ENCODE measurements at places on chromosomes 2 and 18.

DNA sequence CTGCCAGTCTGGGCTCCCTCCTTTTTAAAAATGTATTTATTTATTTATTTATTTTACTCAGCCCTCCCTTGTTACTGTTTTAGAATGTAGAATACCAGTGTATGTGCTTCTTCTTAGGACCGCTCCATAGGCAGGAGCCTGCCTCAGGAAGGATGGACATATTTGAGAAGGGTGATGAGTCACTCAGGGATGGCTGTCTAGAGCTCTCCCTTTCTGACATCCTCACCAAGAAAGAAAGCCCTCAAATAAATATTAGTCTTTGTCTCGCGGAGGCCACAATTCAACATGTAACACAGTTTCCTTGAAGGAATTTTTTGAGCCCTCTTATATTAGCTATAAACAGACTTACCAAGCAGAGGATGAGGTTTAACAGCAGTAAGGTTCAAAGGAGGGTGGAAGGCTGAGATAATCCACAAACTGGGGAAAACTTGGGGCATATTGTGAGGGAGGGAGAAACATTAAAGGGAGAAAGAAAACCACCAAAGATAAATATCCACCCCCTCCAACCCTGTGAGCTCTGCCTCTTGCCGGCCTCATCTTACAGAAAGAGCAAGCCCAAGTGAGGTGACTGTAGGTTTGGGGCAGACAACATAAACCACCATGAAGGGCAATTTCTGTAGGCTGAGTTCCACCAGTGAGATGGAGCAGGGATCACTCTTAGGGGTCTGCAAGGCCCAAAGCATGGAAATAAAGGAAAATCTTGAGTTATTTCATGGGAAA lies 163.4 kb downstream of the LRRTM1 start:
- no peak for DNase-seq

GRCh38 chr2:45747363-45747762 lies 95.9 kb downstream of the PRKCE start:
- no peak for DNase-seq

DNA sequence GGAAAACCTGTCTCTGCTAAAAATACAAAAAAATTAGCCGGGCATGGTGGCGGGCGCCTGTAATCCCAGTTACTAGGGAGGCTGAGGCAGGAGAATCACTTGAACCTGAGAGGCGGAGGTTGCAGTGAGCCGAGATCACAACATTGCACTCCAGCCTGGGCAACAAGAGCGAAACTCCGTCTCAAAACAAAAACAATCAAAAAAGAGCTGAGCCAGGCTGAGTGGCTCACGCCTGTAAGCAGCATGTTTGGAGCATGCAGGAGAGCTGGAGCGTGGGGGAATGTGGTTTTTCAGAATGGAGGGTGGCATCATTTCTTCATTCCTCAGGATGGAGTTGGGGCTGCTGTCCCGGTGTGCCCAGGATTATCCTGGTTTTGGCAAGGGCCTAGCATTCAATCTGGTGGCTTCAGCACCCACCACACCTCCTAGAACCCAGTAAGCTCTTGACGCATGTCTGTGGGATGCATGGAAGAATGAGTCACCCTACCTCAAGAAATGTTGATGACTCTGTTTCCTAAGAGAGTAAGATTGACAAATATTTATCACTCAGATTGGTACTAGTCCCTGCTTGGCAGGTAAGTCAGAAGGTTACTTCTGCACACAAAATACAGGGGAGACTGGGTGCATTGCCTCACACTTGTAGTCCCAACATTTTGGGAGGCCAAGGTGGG lies 90.2 kb upstream of the ODC1 start:
- DNase-seq: no peak

- no peak for DNase-seq
Observed at GRCh38 chr2:23356711-23357110, 28.3 kb upstream of the KLHL29 start.

GRCh38 chr2:56167616-56168562 lies 15.9 kb upstream of the CCDC85A start:
- DNase-seq: no peak

DNA sequence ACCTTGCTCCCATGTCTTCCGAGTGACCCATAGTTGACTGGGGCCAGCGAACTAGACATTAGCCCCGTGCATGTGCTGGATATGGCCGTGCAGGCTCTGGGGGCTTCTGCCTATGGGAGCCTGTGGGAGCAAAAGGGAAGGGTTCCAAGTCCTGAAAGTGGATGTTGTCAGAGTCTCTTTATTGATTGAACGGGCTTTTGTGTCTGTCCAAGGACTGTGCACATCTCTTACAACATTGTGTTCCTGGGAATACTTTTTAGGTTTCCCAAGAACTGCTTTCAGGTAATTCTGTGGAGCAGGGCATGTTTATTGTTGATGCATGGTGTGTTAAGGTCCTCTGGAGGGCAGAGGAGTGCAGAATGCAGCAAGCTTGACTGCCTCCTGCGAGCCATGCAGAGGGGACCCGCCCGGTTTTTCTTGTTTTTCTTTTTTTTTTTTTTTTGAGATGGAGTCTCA lies 5.0 kb downstream of the RNF144A start:
- no peak for DNase-seq

DNA sequence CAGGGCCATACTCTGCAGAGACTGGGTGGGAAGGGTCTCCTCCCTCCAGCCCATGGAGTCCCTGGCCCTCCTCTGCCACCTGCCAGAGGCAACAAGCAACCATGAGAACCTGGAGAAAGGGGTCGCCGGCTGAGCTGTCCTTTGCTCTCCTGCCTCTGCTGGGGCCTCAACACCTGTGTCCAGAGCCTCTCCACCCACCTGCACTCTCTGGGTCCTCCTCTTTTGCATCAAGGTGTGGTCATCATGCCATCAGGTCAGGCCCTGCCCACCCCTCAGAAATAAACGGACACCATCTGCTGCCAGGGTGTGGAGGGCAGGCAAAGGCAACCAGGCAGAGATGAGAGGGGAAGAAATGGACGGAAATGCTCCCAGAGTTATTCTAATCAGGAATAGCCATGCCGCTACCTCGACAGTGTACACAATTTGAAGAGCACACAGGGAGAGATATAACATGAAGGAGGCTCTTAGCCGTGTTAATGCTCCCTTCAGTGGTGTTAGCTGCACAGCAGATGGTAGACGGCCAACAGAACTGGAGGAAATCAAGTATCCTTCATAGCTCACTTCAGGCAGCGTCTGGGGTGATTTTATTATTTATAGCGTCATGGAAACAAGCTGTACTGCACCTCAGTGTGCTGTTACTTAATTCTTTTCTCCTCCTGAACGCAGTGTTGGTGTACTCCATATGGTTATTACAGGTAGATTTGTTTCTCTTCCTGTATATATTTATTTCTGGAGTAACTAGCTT lies 247.9 kb downstream of the TSN start:
- no peak for DNase-seq

GRCh38 chr2:240412211-240412861 lies 23.1 kb upstream of the GPC1 start:
- no peak for DNase-seq

GRCh38 chr2:98656800-98657199 lies 48.4 kb downstream of the UNC50 start:
- DNase-seq: no peak

GRCh38 chr2:101770726-101771125 lies 73.2 kb downstream of the MAP4K4 start:
- DNase-seq: no peak

DNA sequence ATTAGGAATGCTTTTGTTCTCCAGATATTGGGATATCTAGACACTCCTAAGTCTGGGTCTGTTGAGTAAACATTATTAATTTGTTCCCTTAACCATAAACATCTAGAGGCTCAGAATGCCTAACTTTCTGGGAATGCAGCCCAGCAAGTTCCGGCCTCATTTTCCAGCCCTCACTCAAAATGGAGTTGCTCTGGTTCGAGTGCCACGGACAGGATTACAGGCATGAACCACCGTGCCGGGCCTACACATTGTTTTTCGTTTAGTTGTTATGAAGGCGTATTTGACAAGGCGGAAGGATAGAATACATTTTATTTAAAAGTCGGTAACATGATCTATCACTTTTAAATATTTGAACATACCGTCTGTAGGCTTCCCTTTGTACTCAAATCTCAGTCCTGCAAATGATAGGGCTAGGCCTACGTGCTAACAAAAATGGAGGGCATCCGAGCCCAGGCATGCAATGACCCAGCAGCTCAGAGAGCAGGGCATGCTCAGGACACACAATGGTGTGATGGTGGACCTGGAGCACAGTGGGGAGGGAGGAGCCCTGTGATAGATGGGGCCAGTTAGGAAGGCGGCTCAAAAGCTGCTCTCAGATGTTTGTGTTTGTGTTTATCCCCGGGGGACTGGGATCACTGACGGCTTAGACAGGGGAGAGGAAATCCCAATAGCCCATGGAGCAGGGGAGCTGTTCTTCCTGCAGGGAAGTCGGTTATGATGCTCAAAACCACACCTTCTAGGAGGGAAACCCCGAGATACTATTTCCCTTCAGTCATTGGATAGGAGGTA lies 2.9 kb upstream of the SCYGR1 start:
- DNase-seq: no peak

DNA sequence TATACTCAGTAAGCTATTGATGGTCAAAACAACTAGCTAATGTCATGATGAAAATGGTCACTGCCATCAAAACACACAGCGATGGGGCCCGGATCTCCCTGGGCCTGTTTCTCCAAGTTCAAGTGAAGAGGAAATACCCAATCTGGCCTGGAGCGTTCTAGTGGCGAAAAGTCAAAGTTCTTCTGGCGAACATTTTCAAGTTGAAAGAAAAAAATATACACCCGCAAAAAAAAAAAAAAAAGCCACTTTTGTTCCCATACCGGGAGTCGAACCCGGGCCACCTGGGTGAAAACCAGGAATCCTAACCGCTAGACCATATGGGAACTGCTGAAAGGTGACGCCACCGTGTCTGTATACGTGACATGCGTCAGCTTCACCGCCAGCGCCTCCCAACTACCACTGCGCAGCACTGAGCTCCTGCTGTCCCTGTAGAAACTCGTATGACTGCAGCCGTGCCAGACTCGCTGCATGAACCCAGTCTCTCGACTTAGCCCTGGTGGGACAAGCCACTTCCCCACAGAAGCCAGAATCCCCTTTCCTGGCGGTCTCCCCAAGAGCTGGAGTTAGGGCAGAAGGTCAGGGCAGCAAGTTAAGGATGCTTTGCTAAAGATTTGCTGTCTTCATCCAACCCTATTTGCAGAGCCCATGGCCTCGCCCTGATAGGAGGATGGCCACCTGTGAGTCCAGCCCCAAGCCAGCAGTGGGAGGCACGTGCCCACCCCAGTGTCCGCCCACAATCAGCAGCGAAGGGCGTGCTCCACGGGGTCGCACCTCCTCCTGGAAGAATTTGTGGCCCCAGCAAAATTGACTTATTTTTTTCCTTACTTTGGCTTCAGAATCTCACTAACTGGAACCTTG lies 5.6 kb upstream of the IMP4 start:
- DNase-seq: peak; percentile 43

All from hippocampal formation (tissue), 2 donors.